ENCODE measurements at places on chromosomes 12 and 14. TPM values are rescaled to one million over a fixed set of nuclear protein-coding genes. Genes with fewer than 3 reads are reported as not detected.

WASHC3 gene
- 30.1 TPM for total RNA-seq

PTMS gene
- total RNA-seq = 234 TPM

RASAL1 gene
- total RNA-seq = 53.1 TPM

IFNG gene
- total RNA-seq = not detected

CLEC9A gene
- total RNA-seq = not detected

EID3 gene
- 0.76 TPM for total RNA-seq

FGF6 gene
- total RNA-seq = not detected

KCNC2 gene
- not detected for total RNA-seq

BRI3BP gene
- total RNA-seq = 15.4 TPM

ARHGEF40 gene
- 2.3 TPM for total RNA-seq

CDH24 gene
- 3.4 TPM for total RNA-seq

TBX3 gene
- 2.4 TPM for total RNA-seq

DNA sequence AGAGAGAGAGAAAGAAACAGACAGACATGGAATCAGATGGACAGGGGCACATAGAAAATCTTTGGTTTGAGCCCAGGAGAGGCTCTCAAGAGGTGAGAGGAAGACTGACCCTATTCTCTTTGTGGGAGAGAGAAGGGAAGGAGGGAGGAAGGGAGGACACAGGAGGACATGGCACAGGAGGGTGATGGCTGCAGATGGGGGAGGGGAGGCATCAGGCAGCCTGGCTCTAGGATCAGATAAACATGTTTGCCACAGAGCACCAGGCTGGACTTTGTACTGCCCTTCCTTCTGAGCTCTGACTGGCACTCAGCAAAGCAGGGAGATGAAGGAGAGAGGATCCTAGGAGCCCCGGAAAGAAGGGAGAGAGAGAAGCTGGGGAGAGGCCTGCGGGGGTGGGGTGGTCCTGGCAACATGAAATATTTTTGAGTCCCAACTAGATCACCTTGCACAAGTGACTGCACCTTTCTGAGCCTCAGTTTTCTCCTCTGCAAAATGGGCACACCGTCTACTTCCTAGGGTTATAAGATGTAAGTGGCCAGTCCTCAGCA is 6.1 kb downstream of the HNF1A start:
- ATAC-seq = no peak

- no peak for ATAC-seq
Observed at GRCh38 chr12:122584177-122584863, 57.3 kb downstream of the KNTC1 start.

GRCh38 chr12:13038491-13039161 is 5.6 kb upstream of the FAM234B start:
- ATAC-seq = peak; percentile 70

GRCh38 chr12:70332236-70332635 is 33.9 kb upstream of the KCNMB4 start:
- no peak for ATAC-seq

DNA sequence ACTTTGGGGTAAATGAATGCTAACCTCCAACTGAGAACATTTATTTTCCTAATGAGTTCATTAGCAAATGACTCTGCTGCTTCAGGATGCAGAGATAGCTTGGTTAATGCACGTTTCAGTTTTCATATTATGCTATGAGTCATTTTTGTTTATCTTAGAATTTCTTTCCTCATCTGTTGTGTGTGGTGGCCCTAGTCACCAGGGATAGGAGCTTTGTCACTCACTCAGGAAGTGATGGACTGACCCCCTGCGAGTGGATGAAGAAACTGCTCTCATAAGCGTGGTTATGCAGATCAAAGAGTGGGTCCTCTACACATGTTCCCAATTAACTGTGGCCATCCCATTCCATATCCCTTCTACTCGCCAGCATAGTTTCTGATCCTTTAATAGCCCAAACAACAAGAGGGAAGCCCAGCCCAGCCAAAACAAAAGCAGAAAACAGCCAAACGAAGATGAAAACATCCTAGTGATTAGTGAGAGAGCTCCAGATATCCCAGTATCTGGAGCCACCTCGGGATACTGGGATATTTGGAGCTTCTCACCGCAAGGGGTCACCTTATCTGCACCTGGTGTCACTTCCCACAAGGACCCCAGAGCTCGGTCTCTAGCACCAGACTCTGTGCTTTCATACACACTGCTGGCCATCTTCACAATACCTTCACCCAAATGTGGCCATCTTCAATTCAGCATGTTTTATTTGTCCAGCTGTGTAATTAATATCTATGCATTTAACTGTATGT is 8.6 kb downstream of the TC2N start:
- peak; percentile 73 for ATAC-seq

DNA sequence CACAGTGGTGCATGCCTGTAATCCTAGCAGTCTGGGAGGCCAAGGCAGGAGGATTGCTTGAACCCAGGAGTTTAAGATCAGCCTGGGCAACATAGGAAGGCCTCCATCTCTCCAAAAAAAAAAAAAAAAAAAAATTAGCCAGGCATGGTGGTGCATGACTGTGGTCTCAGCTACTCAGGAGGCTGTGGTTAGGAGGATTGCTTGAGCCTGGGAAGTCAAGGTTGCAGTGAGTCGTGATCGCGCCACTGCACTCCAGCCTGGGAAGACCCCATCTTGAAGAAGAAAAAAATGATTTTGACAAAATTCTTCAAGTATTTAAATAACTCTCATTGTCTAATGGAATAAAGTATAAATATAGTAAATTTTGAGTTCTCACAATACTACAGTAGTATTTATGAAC is 219.2 kb upstream of the SSTR1 start:
- ATAC-seq = no peak

GRCh38 chr14:70416338-70416724 is 559 bp downstream of the SYNJ2BP start:
- no peak for ATAC-seq

DNA sequence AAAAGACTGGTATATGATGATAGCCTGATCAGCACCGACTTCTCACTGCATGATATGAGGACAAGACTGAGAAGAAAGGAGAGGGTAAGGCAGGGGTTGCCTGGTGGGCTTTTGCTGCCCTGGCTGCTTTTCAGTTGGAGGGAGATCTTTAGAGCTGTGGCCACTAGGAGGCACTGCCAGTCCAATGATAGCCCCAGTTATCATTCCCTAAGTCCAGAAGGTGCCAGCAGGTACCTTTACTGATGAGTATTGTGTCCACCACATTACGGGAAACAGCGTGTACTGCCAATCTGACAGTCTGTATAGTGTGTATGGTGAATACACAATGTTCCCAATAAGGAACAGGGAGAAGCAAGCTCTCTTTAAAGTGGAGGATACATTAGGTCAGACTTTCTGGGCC is 55.8 kb upstream of the CCDC175 start:
- ATAC-seq = peak; percentile 53

GRCh38 chr12:4572680-4573079 is 10.7 kb downstream of the DYRK4 start:
- no peak for ATAC-seq

GRCh38 chr12:66129934-66130266 is 650 bp downstream of the LLPH start:
- ATAC-seq = peak; percentile 41

GRCh38 chr14:92558319-92558718 is 44.7 kb downstream of the RIN3 start:
- ATAC-seq = no peak

- ATAC-seq = no peak
Observed at GRCh38 chr12:57614178-57614947, 3.1 kb downstream of the ARHGEF25 start.

- peak; percentile 87 for ATAC-seq
Observed at GRCh38 chr14:53278602-53279506, 125.7 kb upstream of the DDHD1 start.

GRCh38 chr12:96227365-96228106 is 33.4 kb downstream of the ELK3 start:
- ATAC-seq = no peak

GRCh38 chr14:33150666-33151428 is 212.2 kb downstream of the NPAS3 start:
- no peak for ATAC-seq

DNA sequence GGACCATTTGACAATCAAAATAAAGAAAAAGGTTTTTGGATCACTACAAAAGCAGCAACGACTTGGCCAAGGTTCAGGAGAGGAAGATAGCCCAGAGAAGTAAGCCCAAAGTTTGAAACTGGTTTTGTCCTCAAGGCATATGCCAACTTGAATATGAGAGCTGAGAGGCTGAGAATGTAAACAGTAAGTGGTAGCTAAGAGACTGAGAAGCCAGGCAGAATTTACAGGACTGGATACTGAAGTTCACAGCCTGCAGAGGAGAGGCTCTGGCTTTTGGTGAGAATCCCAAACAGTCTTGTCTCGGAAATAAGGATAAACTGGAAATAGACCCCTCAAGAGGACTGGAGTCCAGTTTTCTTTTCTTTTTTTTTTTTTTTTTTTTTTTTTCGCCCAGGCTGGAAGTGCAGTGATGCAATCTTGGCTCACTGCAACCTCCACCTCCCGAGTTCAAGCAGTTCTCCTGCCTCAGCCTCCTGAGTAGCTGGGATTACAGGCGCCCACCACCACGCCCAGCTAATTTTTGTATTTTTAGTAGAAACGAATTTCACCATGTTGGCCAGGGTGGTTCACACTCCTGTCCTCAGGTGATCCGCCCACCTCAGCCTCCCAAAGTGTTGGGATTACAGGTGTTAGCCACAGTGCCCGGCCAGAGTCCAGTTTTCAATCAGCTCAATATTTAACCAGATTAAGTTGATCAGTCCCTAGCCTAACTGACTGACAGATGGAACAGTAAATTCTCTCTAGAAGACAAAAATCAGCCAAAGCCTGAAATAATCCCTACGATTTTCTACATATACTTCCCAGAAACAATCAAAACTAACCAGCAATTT is 82.6 kb upstream of the COCH start:
- ATAC-seq = no peak

- ATAC-seq = no peak
Observed at GRCh38 chr14:91330856-91331255, 86.4 kb upstream of the GPR68 start.

GRCh38 chr12:31874961-31875608 is 84.1 kb upstream of the RESF1 start:
- ATAC-seq = peak; percentile 93

DNA sequence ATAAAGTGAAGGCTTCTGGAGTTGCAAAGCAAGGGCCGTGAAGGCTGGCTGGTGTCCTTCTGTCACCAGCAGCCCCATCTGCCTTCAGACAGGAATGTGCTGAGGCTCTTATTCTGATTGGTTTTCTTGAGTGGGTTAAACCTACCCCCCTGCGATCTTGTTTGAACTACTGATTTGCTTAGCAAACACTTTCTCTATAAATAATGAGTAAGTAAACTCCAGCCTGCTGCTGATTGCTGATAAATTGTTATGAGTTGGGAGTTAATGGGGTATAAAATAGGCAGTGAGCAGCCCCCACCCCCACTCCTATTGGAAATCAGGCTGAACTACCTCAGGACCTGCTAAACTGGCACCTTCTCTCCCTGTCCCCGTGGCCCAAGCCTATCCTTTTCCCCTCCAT is 146.1 kb upstream of the NOS1 start:
- no peak for ATAC-seq

DNA sequence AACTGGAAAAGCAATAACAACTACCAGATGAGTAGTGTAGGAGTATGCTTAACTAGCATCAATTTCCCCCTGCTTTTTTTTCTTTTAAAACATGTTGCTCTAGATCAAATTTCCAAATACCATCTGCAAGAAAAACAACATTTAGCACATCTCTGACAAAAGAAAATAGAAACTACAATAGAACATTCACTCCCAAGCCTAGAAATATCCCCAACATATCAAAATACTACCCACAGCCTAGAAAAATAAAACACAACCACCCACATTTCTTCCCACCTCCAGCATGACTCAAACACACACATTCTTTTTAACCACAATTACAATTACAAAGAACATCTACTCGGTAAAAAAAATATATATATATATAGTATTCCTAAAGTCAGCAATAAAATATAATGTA is 120.0 kb downstream of the PPFIA2 start:
- no peak for ATAC-seq

DNA sequence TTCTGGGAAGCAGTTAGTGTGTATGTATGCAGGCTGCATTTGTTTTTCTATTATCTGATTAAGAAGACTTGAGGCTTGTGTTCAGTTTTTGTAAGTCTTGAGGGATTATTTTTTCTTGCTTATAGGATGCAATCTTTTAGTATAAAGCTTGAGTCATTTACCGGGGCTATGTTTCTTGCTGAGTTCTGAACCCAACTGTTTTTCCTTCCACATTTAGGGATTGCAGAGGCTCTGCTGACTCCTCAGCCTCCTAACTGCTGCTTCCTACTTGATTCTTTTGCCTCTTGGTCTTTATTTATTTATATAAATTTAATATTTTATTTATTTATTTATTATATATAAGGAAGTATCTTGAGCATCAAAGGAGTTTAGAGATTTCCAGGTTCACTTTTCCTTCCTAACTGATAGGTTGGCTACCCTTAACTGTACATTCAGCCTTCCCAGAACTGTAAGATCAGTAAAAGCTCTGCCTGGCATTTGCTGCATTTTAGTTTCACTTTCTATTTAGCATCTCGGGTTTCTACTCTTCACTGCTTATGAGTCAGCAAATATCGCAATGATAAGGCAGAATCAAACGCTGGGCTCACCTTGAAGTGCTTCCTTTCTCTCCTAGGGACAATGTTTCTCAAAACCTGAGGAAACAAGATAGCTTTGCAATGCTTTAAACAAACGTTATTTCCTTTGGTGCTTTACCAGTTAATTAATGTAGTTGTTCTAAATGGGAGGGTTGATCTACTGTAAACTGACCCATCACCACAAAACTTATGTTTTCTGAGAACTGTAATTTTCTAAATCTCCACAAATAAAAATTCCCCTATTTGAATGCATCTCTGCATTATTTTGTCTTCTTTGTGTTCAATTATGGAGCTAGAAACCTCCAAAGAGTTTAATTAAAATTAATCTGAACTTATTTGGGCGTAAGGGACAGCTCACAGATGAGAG is 1183.7 kb upstream of the TMEM132C start:
- ATAC-seq = peak; percentile 80

GRCh38 chr12:10101042-10101579 is 2.3 kb upstream of the CLEC1A start:
- peak; percentile 62 for ATAC-seq

DNA sequence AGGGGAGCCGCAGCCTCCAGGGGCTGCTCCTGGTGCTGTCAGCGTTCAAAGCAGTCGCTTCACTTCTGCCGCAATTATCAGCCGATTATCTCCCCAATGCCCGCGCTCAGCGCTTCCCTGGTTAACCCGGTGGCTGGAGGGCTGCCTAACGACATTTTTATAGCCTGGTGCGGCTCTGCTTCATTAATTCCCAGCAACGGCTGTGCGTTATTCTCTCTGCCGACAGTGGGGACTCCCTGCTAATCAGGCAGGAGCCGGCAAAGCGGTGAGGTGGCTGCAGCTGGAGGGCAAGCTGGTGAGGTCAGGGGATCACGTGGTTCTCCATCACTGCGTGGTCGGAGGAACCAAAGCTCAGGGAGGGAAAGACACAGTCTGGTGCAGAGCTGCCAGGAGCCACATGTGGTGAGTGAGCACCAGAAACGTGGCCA is 62.9 kb downstream of the GLRX5 start:
- ATAC-seq = no peak

Measured in esophagus mucosa (tissue), 1 donor.